Activated naive CD4-positive, alpha-beta T cell treated with anti-CD3 and anti-CD28 coated beads, Interleukin-2, amount 50 U/mL, for 72 hours (primary cell): ENCODE measurements at places on chromosomes 2 and 18. TPM values are rescaled to one million over a fixed set of nuclear protein-coding genes. Genes with fewer than 3 reads are reported as not detected.

Gene CNNM3
- 15.0 TPM for total RNA-seq

Gene COL4A4
- total RNA-seq = not detected

Gene PIGN
- 32.9 TPM for total RNA-seq

Gene FBXO36
- 0.91 TPM for total RNA-seq

Gene SULT1C4
- not detected for total RNA-seq

Gene SERPINB12
- not detected for total RNA-seq

Gene GPR75
- total RNA-seq = 0.55 TPM

Gene PROKR1
- not detected for total RNA-seq

Gene TDRD15
- not detected for total RNA-seq

Gene BIN1
- 43.0 TPM for total RNA-seq

Gene HSPE1
- 264 TPM for total RNA-seq

Gene GNLY
- 31.8 TPM for total RNA-seq

Gene HS1BP3
- total RNA-seq = 6.1 TPM

Gene FAM124B
- total RNA-seq = not detected

Gene MC2R
- total RNA-seq = not detected

Gene FAM110C
- 2.1 TPM for total RNA-seq

Gene SP140
- 77.7 TPM for total RNA-seq

Gene DOK6
- total RNA-seq = not detected

Gene INO80D
- total RNA-seq = 22.6 TPM

Gene WIPF1
- 262 TPM for total RNA-seq

Gene FNDC4
- not detected for total RNA-seq

Gene CPLX4
- not detected for total RNA-seq

Gene GTF2A1L
- total RNA-seq = not detected

Gene RBM43
- total RNA-seq = 5.0 TPM

Gene LDLRAD4
- 18.4 TPM for total RNA-seq

Gene MBD2
- total RNA-seq = 91.6 TPM

Gene PRKD3
- 20.6 TPM for total RNA-seq

Gene IL1B
- 0.25 TPM for total RNA-seq

Gene ERBB4
- total RNA-seq = not detected

Gene STAMBP
- 76.0 TPM for total RNA-seq

Gene SLC5A7
- not detected for total RNA-seq

Gene CFAP65
- not detected for total RNA-seq

Gene DES
- not detected for total RNA-seq

Gene RBM44
- total RNA-seq = 1.0 TPM
